ENCODE measurements at places on chromosomes 4 and X.

GRCh38 chr4:183960962-183961541, 55.9 kb downstream of the STOX2 start:
- DNase-seq, result no peak

- DNase-seq, result no peak
Measured at GRCh38 chrX:153706799-153707198, 17.4 kb downstream of the BCAP31 start.

DNA sequence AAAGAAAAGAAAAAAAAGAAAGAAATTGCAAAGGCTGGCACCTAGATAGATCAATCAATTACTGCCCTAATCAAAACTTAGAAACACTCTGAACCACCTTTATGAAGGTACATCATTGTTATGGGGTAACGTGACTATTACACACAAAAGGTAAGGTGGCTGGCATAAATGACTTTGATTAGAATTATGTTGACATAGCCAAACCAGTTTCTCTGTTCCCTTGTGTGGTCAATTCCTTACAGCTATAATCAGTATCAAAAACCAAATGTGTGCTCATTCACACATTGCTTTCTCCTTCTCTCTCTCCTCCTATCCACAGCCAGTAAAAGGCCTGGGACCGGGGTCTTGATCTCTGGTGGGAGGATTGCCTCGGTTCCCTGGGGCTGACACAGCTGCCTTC, 48.7 kb downstream of the RHOH start:
- DNase-seq, result no peak

GRCh38 chr4:185113340-185113739, 29.7 kb upstream of the SLC25A4 start:
- DNase-seq, result no peak

GRCh38 chr4:84063619-84064018, 435.5 kb downstream of the NKX6-1 start:
- no peak for DNase-seq

GRCh38 chrX:134969726-134970125, 21.1 kb upstream of the SMIM10 start:
- DNase-seq, result no peak

GRCh38 chr4:84565951-84566350, 17.0 kb upstream of the CDS1 start:
- no peak for DNase-seq

- DNase-seq, result no peak
Measured at GRCh38 chrX:46953597-46953996, 41.4 kb downstream of the JADE3 start.
